Fibroblast of villous mesenchyme (primary cell): ENCODE measurements at places on chromosomes 3 and 15.

DNA sequence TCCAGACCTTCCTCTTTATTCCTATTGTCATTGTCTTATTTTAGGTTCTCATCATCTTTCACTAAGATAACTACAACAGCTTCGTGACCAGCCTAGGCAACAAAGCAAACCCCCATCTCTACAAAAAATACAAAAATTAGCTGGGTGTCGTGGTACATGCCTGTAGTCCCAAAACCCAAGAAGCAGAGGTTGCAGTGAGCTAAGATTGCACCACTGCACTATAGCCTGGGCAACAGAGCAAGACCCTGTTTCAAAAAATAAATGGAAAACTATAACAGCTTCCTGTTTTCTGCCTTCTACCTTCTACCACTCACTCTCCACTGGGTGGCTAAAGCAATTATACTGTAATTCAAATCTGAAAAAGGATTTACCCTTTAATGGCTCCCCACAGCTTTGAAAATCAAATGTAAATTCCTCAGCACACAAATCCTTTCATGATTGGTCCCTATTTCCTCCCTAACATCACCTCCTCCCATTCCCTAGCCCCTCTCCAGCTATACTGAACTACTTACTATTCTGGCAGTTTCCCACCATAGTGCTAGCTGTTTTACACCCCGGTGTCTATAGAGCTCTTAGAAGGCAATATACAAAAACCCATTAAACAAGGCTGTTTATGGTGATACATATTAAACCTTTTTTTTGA is 33.4 kb downstream of the LRRFIP2 start:
- no peak for DNase-seq

DNA sequence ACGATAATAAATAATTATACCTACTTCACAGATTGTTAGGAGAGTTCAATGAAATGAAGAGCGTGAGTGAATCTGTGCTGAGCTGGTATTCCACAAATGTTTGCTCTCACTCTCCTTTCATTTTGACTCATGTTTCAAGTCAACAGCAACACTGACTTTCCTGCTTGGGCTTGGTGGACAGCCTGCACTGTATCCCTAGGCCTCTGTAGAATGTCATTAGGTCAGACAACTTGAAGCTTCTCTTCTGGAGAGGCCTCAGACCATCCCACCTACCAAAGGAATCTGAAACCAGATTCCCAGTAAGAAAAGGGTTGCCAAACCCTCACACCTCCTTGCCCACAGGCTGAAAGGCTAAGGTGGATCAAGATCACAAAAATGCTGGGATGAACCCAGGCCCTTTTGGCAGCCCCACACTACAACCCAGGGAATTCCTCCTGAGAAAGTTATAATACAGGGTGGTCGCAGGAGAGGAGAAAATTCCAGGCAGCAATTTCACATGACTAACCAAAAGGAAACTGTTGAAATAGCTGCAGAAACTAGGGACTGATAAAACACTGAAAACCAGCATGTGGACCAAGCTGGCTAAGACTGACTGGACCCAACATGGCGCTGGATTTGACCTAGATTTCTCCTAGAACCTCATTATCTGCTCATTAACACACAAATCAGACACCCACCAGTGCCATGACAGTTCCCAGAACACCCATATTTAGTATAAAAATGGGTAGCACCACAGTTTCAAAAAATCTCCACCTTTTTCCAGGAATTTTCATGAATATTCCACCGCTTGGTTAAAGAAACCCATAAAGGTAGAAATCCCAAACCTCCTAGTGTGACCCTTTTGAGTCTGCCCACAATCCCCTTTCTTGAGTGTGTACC is 57.0 kb upstream of the ZNF148 start:
- no peak for DNase-seq

DNA sequence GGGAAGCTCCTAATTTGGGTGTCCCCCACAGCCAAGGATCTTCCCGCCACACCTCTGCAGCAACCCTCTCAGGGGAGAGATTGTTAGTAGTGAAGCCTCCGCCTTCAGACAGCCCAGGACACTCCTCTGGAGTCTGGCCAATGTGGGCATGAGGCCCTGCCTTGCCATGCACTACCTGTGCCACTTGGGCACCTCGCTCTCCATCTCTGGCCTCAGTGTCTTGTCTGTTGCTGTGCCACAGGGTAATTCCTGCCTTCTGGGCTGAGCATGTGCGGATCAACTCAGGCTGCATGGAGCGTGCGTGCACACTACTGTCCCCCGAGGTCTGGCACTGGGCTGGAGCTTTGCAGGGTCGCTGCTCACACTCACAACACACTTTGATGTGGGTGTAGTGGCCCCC is 7.9 kb upstream of the MESP1 start:
- no peak for DNase-seq

GRCh38 chr15:58087871-58088270 is 22.4 kb upstream of the ALDH1A2 start:
- DNase-seq: no peak

DNA sequence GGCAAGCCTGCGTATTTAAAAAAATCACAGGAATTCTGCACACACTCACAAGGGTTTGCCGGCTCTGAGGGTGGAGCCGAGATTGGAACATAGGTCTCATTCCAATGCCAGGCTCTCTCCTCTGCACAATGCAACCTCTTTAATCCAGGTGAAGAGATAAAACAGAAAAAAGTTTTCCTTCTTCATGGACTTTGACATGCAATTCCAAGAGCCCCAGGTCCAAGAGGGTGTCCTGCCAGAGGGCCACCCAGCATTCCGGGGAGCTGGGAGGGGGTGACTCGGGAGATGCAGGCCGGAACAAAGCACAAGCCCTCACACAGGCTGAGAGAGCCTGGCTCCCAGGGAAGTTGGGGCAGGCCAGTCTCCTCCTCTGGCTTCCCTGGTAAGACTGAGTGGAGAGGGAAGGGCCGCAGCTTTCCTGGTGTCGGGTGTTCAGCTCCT is 6.7 kb upstream of the SLC12A8 start:
- DNase-seq: no peak

DNA sequence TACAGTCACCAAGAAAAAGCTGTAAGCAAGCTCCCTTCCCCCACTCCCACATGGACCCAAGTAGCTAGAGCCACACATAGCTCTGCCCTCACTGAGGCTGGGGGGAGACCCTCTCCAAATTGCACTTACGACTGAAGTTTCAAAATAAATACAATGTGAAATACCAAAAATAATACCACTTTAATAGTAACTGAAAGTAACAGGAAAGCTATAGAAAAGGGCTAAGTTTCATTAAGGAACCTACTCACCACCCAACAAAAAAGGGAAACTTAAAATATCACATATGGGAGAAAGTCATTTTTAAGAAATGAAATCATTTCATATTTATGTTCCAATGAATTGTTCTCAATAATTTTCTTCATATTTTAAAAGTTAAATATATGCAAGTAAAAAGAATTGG is 130.4 kb upstream of the UBE2E2 start:
- no peak for DNase-seq

DNA sequence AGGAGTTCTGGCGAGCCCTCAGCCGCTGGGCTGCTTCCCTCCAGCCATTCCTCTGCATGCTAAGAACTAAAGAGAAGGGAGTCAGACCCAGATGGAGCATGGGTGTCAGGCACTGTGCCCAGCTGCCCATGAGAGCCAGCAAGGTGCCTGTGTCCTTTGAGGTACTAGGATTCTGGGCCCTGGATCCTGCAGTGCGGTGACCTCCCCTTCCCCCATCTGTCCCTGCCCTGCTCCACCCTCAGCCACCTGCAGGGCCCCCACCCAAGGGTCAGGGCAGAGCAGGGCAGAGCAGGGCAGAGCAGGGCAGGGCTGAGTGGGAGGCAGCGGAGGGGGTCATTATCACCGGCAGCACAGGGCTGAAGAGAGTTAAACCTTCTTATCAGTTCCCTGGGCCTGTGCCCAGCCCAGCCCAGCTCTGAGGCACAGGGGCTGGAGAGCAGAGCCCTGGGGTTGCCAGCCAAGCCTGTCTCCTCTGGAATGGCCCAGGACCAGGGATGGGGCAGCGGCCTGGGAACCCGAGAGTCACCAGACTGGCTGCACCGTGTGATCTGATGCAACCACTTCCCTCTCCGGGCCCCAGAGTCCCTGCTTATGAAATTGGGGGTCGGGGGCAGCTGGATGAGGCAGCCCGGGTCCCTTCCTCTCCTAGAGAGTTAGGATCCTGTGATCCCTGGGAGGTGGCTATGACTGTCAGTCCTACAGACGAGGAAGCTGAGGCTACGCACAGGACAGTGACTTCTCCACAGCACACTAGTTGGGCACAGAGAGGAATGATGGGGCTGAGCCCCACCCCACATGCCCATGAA is 17.3 kb downstream of the ZDHHC19 start:
- peak; percentile 30 for DNase-seq

- DNase-seq: no peak
These were observed 57.8 kb downstream of the ZNF621 start for GRCh38 chr3:40582401-40583027.

GRCh38 chr3:17201538-17201937 is 316.8 kb downstream of the PLCL2 start:
- no peak for DNase-seq

DNA sequence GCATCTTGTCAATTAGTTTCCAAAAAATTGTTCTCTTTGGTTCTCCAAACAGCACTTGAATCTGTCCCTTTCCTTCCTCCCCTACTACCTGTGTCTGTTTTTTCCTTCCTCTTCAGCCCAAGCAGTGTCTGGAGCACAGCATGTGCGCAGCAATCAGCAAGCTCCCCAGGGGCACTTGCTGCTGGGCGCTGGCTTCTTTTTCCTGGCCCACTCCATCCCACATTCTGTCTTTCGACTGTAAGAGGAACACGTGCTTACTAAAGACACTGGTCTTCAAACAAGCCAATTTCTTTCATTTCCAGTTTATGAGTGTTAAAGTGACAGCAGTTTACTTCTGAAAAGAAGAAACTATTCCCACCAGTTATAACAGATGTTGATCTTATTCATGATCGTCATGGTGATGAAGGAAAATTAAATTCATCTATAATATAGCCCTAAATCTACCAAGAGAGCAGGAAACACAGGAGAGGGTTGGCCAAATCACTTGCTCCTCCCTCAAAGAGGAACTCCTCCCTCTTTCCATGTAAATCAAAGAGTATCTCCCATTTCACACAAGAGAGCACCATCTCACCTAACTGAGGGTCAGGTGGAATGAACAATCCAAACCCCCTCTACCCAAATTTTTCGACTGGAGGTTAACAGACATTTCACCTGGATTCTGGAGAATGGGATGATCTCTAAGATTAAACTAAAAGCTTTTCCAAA is 115.4 kb downstream of the IGF2BP2 start:
- no peak for DNase-seq

DNA sequence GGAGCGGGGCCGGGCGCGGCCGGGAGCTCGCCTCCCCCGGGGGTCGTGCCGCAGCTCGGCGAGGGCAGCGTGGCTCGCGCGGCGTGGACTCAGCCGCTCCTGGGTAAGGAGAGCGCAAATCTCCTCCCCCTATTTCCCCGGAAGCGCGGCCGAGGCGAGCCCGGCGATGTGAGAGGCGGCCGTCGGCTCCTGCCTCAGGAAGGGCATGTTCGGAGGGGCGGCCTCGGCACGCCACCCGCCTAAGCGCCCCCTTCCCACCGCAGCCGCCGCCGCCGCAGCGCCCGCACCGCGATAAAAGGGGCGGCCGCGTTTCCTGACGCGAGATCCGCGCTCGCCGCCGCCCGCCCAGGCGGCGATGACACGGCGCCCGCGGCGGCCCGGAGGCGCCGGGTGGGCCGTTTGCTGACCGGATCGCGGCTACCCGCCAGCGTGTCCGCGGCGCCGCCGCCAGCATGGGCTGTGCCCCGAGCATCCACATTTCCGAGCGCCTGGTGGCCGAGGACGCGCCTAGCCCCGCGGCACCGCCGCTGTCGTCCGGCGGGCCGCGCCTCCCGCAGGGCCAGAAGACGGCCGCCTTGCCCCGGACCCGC is at the start of gene PDE8A:
TSS of gene PDE8A (plus strand) at position 146 of the 590 bp plus-strand sequence. CDS start at position 453, 307 bp downstream.
- DNase-seq: peak; percentile 57

GRCh38 chr3:14741510-14741909 is 66.6 kb downstream of the C3orf20 start:
- DNase-seq: no peak

- DNase-seq: peak; percentile 33
These were observed 4.6 kb upstream of the KCTD6 start for GRCh38 chr3:58487140-58487886.

DNA sequence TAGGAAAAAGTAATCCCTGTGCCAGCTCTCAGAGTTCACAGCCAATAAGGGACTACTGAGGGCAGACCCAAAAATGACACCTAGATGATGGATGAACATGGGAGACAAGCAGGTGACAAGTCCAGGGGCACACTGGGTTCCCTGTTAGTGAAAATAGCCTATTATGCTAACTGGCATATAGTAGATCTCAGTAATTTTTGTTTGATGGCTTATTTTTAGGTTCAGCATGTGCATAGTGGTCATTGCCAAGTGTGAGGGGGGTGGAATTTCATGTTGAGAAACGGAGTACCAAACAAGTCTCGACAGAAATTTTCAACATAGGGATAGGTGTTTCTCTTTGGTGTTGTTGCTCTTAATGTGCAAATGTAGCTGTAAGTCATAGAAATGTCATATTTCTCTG is 6.4 kb upstream of the ITGB5 start:
- no peak for DNase-seq

GRCh38 chr3:30342318-30343060 is 263.9 kb upstream of the TGFBR2 start:
- peak; percentile 82 for DNase-seq

DNA sequence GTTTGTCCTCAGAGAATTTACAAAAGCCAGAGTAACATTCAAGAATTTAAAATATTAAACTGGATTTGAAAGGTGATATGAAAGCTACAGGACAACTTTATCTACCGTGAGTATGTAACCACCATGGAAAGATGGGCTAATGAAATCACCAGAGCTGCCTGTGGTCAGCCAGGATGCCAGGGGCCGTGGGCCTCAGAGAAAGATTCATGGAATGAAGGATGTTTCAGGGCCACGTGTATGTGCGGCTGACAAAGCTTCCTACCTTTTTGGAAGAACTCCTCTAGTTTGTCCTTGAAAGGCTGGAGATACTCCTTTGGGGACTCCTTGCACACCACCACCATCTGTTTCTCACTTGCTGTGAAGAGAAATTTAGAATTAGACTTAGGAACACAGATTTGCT is 138.9 kb downstream of the GREM1 start:
- peak; percentile 57 for DNase-seq
